ENCODE measurements at places on chromosomes 5 and 9.

DNA sequence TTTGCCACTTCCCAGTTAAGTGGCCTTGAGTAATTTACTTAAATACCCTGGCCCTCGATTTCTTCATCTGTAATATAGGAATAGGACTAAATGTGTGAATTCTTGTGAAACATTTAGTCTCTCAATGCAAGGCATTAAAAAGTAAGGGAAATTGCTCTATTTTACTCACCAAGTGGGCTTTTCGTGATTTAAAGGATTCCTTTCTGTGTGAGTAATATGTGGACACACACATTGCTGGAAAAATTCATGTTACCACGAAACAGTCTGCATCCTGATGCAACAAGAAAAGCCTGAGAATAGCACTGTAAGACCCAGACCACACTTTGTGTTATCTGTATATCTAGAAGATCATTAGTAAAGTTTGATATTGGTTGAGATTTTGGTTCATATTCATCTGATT lies 1243.0 kb upstream of the CDH9 start:
- DNase-seq = no peak

DNA sequence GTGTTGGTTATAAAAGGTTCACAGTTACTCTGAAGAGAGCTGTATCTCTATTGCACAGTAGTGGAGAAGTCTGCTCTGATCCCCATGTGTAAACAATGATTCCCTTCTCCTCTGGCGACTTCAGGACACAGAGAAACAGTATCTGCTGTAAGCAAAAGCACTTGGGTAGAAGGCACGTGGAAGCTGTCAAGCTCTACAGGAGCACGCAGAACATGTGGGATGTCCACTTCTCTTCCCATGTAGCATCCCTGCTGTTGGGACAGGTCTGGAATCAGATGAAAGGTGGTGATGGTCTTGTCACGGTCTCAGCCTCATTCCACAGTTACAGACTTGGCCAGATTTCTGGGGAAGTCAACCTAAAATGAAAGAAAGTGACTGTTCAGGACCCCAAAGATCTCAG lies 9.4 kb upstream of the MAPK9 start:
- DNase-seq = no peak

GRCh38 chr5:137847687-137848086 lies 20.0 kb upstream of the MYOT start:
- no peak for DNase-seq

DNA sequence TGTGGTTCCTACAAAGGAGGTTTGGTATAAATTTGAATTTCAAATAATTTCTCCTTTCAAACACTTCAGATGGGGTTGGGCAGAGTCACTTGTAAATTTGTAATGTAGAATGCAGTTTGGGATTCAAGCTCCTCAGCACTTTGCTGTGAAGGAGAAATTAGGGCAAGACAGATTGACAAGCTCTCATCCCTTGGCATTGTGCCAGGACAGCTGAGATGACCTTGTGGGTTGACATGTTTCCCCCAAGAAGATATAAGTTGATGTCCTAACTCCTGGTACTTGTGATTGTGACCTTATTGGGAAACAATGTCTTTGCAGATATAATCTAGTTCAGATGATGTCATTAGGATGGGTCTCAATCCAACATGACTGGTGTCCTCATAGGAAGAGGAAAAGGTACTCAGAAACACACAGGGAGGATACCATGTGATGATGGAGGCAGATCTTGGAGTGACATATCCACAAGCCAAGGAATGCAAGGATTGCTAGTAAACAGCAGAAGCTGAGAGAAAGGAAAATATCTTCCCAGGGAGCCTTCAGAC lies 408.3 kb downstream of the MED10 start:
- DNase-seq = no peak

GRCh38 chr5:20248118-20248517 lies 260.1 kb upstream of the CDH18 start:
- no peak for DNase-seq

DNA sequence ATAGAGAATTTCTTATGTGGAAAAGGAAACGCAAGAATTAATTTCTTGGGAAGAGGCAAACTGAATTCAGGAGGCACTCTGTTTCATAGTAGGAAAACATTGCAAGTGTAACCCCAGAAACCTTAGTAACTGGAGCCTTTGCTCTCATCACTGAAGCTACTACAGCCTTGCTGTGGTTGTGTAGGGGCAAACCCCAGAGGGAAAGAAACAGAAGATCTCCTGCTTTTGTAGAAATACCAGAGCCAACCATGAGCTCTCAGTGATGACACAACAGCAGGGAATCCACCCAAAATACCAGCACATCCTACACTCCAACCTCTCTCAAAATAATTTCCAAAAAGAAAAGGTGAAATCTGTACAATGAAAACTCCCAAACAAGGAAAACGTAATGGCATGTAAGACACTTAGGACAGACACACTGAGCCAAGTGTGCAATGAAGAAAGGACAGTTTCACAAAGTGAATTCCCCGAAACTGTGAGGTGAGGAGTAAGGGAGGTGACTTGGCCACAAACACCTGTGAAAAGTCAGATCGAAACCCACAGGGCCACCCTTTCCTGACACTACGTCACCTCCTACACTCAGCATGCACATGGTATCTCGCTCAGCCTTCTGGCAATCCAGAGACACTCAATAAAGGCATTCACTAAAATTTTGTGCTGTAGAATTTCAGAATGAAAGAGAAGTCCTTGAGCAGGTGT lies 8.5 kb upstream of the ACSL6 start:
- DNase-seq = no peak

- peak; percentile 4 for DNase-seq
These were observed 243.7 kb downstream of the PIK3R1 start for GRCh38 chr5:68459093-68459809.

DNA sequence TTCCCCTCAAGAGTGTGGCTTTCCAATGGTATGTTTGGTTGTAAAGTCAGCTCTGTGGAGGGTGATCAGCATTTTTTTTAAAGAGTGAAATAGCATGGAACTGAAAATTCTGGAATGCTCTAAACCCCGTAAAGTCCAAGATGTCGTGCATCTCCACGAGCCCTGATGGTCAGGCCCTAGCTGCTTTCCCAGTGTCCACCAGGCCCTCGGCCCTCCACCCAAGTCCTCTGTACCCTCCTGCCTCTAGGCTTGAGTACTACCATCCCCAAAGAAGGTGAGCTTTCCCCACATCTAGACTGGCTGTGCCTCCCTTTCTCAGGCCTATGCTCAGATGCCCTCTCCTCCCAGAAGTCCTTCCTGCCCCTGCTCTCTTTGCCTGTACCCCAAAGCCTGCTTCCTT lies 280.3 kb downstream of the GADD45G start:
- no peak for DNase-seq

DNA sequence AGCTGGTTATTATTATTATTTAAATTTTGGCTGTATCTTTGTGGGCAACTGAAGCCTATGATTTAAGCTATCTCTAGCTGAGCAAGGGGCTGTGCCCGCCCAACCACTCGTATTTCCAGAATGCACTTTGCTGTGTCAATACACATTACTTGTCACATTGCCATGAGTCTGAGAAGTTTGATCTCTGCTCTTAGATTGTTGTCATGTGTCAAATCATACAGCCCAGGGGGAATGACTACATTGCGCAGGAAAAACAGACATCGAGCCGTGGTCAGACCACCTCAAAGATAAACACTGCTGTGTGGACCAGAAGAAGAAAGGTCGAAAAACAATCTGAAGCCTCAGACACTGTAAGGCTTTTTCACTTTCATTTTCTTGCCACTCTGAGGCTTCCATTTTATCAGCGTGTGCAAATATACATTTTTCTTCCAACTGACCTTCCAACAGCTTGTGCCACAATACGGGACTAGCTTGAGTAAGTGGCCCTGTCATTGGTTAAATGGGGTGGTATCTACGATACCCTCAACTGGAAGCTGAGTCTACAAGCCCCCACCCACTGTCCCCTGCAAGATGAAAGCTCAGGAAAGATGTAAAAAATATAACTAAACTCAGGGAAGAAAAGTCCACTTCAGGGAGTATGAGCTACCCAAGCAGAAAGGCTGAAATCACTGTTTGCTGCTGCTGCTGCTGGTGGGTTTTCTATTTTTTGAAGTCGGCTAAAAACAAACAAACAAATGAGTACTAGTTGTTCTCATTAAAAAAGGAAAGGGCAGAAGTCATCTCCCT lies 603.0 kb downstream of the BNC2 start:
- no peak for DNase-seq

DNA sequence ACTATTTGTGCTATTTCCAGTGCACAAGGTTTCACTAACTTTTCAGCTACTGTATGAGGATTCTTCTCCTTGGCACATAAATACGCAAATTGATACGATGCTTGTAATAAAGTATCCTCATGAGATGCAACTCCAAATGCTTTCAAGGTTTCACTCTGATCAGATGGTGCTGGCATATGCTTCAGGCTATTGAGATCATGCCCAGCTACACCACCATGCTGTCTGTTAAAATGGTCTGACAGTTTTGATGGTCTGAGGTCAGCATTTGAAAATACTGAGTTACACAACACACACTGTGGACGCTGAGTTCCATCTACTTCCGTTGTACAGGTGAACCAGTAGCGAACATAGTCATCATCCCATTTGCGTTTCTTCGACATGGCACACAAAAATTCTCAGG lies 4.7 kb downstream of the FAM200C start:
- no peak for DNase-seq

DNA sequence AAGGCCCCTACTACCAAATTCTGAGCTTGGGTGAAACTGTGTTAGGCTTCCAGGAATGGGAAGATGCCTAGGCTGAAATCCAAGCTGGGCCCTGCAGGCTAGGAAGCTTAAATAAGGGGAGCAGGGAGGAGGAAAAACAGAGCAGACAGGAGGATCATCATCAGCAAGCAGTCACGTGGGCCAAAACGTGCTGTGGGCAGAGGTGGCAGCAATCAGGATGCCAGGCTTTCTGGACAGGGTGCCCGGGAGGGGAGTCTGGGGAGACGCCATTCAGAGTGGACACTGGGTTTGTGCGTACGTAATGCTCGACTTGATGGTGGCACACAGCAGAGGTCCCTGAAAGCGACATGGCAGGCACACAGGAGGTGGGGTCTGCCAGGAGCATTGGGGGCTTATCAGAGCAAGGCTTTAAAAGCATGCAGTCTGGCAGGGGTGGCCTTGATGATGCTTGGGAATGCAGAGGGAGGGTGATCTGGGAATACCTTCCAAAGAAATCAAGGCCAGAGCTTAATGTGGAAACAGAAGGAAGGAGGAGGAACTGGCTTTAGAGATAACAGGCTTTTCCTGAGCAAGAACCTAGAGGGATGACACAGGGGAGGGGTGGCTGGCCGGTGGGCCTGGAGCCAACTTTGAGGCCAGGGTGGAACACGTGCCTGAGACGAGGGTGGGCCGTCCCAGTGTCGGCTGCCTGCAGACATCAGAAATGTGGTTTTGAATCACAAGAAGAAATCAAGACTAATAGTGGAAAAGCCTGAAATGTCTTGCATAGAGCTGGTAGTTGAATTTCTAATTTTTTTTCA lies 212.5 kb downstream of the GADD45G start:
- DNase-seq = no peak

- no peak for DNase-seq
These were observed 198.9 kb downstream of the ENC1 start for GRCh38 chr5:74441616-74442015.

- no peak for DNase-seq
These were observed 102.6 kb upstream of the TRPM3 start for GRCh38 chr9:71223953-71224538.

- DNase-seq = no peak
These were observed 20.8 kb downstream of the ZNF366 start for GRCh38 chr5:72486371-72486770.

- no peak for DNase-seq
These were observed 47.6 kb downstream of the ACER2 start for GRCh38 chr9:19456426-19456825.

- DNase-seq = no peak
These were observed 261.5 kb downstream of the RAB3C start for GRCh38 chr5:58844395-58844794.

- peak; percentile 6 for DNase-seq
These were observed 25.2 kb downstream of the SLC28A3 start for GRCh38 chr9:84315278-84315877.

DNA sequence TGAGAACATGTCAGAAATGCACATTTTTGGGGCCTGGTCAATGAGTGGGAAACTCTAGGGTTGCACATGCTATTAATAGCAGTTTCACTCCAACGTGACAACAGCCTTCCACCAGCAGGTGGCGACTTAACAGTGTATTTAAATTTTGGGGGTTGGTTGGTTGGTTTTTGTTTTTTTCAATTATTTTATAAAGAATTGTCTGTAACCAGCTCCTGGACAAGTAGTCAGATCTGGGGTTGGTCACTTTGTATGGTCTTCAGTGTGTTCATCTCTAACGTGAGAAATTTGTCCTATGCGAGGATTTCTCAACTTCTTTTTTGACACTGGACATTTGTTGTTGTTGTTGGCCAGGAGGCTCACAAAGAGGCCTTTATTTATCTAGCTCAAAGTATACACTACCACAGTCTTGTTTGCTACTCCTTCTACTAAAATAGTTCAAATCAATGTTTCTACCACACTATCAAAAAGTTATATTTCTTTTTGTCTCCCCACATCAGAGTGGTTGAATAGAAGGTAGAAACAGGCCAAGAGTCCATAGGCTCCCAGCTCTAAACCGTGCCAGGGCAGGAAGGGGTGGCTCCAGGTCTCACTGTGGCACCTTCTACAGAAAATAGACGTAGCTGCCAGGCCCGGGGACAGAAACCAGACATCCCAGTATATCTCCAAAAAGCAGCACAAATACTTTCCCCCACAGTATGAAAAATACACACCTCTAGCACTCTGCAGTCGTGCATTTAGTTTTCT lies 110.4 kb downstream of the TRPM6 start:
- DNase-seq = no peak

DNA sequence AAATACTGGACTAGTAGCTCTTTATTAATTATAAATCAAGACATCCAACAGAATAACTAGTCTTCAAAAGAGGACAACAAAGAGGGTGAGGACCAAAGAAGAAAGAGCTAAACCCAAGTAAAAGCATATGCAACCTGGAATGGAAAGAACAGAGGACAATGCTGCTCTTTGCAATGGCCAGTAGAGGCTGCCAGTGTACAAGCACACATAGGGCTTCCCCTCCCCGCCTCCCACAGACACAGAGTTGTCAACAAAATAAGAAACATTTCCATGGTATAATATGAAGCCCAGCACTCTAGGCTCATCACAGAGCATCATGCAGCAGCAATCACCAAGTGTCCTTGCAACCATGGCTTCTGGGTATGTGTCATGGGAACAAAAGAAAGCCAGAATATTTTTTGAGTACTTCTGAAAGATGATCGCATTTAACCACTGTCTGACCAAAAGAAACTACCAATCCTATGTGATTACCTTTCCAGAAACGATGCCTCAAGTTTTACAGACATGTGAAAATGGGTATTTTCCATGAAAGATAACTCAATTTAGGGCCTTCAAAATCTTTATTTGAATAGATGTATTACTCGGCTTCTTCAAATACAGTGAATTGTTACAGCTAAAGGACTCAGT lies 58.1 kb downstream of the RFX3 start:
- DNase-seq = peak; percentile 67

DNA sequence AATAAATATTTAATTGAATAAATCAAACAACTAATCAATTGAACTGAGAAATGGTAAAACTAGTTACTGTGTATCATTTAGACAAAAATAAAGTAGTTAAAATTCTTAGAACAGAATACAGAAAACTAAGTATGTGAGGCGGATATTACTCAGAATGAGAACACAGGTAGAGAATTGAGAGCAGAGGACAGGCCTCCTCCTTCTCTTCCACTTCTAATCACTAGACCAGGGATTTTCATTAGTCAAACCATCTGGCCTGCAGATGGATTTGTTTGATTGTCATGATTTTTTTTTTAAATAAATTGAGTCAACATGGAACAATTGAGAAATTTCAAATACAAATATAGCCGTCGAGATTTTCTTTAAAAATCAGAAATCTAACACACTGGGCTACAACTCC lies 198.6 kb upstream of the HMHB1 start:
- DNase-seq = no peak

GRCh38 chr9:5492965-5493678 lies 17.2 kb upstream of the PDCD1LG2 start:
- DNase-seq = no peak

GRCh38 chr9:11374926-11375325 lies 762.1 kb upstream of the PTPRD start:
- DNase-seq = no peak
